HFFc6 (cell line): ENCODE measurements at places on chromosomes 16 and 17. TPM values are rescaled to one million over a fixed set of nuclear protein-coding genes. Genes with fewer than 3 reads are reported as not detected.

Gene ITGAX
- not detected in 3 replicates for total RNA-seq

- H3K27me3 ChIP-seq, result peaks cover 23% of the 10 kb centered on the region
- H3K27ac ChIP-seq, result no peak overlapping the region
- H3K4me3 ChIP-seq, result no peak overlapping the region
- no peaks in the 10 kb centered on the region for H3K4me1 ChIP-seq
- peaks cover 11% of the 10 kb centered on the region for H3K36me3 ChIP-seq
These were observed 10.8 kb upstream of the B4GALNT2 start for GRCh38 chr17:49121696-49122292.

DNA sequence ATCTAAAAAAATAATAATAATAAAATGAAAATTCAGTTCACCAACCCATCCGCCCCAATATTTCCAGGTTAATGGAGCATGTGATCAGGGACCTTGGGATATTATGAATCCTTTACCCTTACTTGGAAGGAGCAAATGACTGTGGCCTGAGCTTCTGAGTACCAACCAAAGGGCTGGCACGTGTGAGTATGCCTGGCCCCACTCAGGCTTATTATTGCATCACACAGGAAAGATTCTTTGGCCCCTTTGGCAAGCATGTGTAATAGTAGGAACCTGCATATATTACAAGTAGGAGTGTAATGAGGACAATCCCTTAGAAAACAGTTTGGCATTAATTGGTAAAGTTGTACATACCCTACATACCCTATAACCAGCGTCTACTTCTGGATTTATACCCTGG, 7.2 kb upstream of the C17orf78 start:
- peaks cover 5% of the 10 kb centered on the region for H3K4me1 ChIP-seq
- no peak overlapping the region for H3K4me3 ChIP-seq
- H3K27ac ChIP-seq, result no peak overlapping the region
- no peaks in the 10 kb centered on the region; the same call in 1 of the 2 replicates for H3K27me3 ChIP-seq
- DNase-seq, result no peak

DNA sequence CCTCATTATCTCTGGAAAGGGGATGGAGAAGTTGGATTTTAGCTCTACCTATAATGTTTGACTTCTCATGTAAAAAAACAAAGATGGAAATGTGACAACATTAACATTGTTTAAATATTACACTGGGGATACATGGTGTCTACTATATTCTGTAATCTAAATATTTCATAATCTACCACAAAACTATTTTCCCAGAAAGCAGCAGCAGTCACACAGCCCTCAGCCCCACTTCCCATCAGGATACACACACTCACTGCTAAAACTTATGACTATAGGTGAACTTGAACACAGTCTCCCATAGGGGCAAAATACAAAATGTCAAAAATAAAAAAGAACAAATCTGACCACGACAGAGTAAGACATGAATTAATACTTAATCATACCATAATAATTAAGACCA, 95.7 kb downstream of the KANSL1 start:
- no peak overlapping the region for H3K4me3 ChIP-seq
- peaks cover 2% of the 10 kb centered on the region; the same call in 1 of the 2 replicates for H3K27me3 ChIP-seq
- no peaks in the 10 kb centered on the region; the same call in 1 of the 2 replicates for H3K36me3 ChIP-seq
- no peak for DNase-seq
- peaks cover 57% of the 10 kb centered on the region for H3K4me1 ChIP-seq

GRCh38 chr17:2803386-2803785, 7.1 kb downstream of the RAP1GAP2 start:
- no peak overlapping the region for H3K4me3 ChIP-seq
- no peak overlapping the region for H3K27ac ChIP-seq
- 0 out of 2 replicates have a peak, but pooled peaks cover 4% of the 10 kb centered on the region for H3K4me1 ChIP-seq
- H3K36me3 ChIP-seq, result no peaks in the 10 kb centered on the region
- H3K27me3 ChIP-seq, result peaks cover 51% of the 10 kb centered on the region

DNA sequence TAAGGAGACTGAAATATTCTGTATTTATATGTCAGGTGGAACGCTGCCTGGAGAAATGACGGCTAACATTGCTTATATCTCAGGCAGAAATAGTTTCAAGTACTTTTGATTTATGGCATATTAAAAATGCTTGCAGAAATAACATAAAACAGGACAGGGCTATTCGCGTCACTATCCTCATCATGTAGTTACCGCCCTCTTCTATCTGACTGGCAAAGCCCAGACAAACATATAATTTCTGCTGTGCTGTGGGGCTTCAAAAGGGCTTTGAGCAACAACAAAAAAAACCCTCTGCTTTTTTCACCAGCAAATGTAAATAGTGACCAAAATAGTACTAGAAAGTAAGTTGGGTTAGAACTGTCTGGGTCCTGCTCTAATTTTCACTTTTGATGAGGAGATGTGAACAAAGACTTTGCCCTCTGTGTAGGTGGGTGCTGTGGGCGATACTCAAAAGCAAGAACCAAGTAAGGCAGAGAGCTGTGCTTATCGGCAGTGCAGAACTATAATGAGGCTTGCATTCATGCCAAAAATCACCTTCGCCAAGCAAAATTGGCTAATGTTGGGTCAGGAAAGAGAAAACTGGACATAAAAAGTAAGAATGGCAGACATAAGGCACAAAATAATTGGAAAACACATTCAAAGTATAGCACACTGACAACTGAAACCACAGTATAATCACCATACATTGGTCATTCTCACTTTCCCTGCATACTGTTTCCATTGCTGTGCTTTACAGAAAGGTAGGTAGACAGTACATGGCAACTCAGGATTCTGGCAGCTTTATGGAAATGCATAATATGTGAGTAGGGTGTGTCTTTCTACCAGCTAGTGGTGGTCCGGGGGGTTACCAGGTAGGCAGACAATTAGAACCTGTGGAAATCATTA, 151.2 kb upstream of the AXIN2 start:
- DNase-seq, result no peak
- H3K4me3 ChIP-seq, result no peak overlapping the region
- H3K27me3 ChIP-seq, result peaks cover 5% of the 10 kb centered on the region
- H3K4me1 ChIP-seq, result no peaks in the 10 kb centered on the region
- H3K27ac ChIP-seq, result no peak overlapping the region

Gene OR1F1
- 0.21 TPM in 1 of 3 replicates, not detected in the others for total RNA-seq

Gene CPNE7
- 17.6 to 20.5 TPM (median 19.1 TPM) in 3 replicates for total RNA-seq

- peak overlapping the region; percentile 94 for H3K27ac ChIP-seq
- H3K4me3 ChIP-seq, result no peak overlapping the region
- peaks cover 11% of the 10 kb centered on the region for H3K36me3 ChIP-seq
- DNase-seq, result no peak
- H3K27me3 ChIP-seq, result peaks cover 2% of the 10 kb centered on the region
- H3K4me1 ChIP-seq, result peaks cover 57% of the 10 kb centered on the region
These were observed 6.2 kb downstream of the PCGF2 start for GRCh38 chr17:38741921-38742410.

Gene OR3A2
- total RNA-seq, result not detected in 3 replicates

- no peak overlapping the region for H3K4me3 ChIP-seq
- no peak overlapping the region for H3K27ac ChIP-seq
- H3K36me3 ChIP-seq, result no peaks in the 10 kb centered on the region; the same call in 1 of the 2 replicates
- H3K27me3 ChIP-seq, result no peaks in the 10 kb centered on the region; the same call in 1 of the 2 replicates
- DNase-seq, result no peak
- no peaks in the 10 kb centered on the region for H3K4me1 ChIP-seq
These were observed 205.1 kb upstream of the MAF start for GRCh38 chr16:79805621-79806020.

DNA sequence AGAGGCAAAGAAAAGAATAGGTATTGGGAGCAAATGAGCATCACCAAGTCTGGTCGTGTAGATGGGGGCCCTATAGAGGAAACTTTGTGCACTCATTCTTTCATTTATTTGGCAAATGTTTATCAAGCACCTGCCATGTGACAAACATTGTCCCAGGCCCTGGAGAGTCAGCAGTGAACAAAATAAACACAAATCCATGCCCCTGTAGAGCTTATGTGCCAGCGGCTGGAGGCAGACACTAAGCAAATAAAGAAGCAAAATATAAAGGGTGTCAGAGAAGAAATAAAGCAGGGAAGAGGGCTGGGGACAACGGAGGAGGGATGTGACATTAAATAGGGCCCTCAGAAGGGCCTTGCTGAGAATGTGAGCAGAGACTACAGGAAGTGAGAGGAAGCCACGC, 45.5 kb downstream of the KATNIP start:
- H3K27me3 ChIP-seq, result no peaks in the 10 kb centered on the region; the same call in 1 of the 2 replicates
- no peaks in the 10 kb centered on the region for H3K36me3 ChIP-seq
- H3K4me1 ChIP-seq, result peaks cover 17% of the 10 kb centered on the region; the same call in 1 of the 2 replicates
- no peak for DNase-seq

DNA sequence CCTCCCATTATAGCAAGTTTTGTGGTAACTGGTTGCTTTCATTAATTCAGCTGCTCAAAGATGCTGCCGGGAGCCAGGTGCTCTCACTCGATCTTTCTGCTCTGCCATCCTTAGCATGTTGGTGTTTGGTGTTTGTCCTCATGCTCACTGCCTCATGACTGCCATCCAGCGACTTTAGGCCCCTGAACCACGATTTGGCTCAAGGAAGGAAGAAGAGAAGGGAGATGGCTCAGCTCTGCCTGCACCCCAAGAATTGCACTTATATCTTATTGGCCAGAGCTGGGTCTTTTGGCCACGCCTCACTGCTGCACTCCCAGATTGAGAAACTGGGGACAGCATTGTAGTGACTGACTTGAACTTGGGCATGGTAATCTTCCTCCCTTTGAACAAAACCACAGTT, 52.7 kb downstream of the ARSG start:
- H3K4me1 ChIP-seq, result no peaks in the 10 kb centered on the region
- DNase-seq, result no peak
- H3K36me3 ChIP-seq, result no peaks in the 10 kb centered on the region
- peaks cover 2% of the 10 kb centered on the region for H3K27me3 ChIP-seq
- H3K27ac ChIP-seq, result no peak overlapping the region
- H3K4me3 ChIP-seq, result no peak overlapping the region

DNA sequence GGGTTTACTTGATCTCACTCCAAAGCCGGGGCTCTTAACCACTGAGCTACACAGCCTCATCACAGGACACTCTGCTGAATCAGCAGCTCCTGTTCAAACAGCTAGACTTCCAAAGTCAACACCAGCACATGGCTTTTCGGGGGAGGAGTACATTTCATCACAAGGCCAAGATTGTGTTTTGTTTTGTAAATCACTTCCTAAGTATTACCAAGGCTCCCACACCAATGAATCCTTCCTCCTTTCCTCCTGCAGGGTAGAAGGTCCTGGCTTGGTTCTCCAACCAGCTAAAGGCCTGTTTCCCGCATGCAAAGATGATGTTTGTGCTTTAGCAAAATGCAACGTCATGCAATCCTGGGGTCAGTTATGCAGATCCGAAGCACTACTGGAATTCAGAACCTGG, 152.5 kb downstream of the XYLT1 start:
- no peak overlapping the region for H3K4me3 ChIP-seq
- no peaks in the 10 kb centered on the region for H3K36me3 ChIP-seq
- peaks cover 38% of the 10 kb centered on the region for H3K4me1 ChIP-seq
- DNase-seq, result peak; percentile 5
- H3K27me3 ChIP-seq, result peaks cover 2% of the 10 kb centered on the region

Gene HSF5
- total RNA-seq, result not detected in 3 replicates

DNA sequence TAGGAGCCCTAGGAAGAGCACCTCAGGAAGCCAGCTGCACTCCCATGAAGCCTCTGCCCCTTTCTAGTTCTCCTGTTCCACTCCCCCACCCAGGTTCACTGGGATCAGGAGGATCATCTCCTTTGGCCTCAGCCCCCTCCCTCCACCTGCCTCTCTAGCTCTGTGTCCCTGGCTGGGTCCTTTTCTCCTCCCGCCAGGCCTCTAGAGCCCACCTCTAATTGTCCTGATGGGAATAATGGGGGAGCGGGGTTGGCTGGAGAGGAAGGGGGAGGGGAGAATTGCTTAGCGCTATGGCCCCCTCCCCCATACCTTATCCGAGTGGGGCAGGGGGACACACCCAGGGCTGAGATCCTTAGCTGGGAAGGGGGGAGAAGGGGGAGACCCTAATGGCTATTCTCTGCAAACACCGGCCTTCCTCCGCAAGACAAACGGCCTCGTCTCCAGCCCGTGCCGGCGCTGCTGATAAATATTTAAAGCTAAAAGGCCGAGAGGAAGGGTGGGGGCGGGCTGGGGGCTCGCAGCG, 997 bp downstream of the HOXB7 start:
- no peak overlapping the region for H3K27ac ChIP-seq
- H3K4me3 ChIP-seq, result no peak overlapping the region
- peaks cover 14% of the 10 kb centered on the region for H3K4me1 ChIP-seq
- no peaks in the 10 kb centered on the region for H3K36me3 ChIP-seq
- H3K27me3 ChIP-seq, result peaks cover 80% of the 10 kb centered on the region

DNA sequence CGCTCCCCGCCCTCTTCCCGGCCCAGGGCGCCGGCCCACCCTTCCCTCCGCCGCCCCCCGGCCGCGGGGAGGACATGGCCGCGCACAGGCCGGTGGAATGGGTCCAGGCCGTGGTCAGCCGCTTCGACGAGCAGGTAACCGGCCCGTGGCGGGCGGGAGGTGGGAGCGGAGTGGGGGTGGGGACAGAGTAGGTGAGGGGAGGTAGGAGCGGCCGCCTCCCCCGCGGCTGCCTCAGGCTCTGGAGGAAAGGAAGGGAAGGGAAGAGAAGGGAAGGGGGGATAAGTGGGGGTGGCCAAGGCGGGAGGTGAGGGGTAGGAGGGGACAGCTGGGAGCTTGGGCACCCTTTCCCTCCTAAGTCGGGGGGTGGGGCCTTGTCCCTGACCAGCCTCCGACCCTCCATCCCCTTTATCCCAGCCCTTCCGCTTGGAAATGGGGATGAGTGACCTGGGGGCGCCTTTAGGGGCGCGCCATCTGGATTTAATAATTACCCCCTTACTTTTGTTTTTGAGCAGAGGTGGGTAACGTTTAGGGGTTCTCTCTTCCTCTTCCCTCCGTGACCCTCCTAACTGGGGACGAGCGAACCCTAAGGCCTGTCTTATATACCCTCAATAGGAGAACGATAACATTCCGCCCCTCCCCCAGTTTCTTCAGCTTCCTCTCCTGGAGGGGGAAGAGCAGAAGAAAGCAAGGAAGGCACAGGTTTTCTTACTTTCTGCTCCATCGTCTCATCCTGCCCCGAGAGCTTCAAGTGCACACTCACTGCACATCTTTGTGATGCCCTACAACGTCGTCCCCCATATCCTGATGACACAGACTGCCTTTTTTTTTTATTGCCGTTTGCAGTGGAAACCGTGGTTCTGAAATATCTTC, 694 bp downstream of the NF1 start:
- H3K36me3 ChIP-seq, result peaks cover 7% of the 10 kb centered on the region
- H3K27me3 ChIP-seq, result peaks cover 3% of the 10 kb centered on the region; the same call in 1 of the 2 replicates
- H3K27ac ChIP-seq, result peak overlapping the region; percentile 94
- peaks cover 35% of the 10 kb centered on the region for H3K4me1 ChIP-seq

DNA sequence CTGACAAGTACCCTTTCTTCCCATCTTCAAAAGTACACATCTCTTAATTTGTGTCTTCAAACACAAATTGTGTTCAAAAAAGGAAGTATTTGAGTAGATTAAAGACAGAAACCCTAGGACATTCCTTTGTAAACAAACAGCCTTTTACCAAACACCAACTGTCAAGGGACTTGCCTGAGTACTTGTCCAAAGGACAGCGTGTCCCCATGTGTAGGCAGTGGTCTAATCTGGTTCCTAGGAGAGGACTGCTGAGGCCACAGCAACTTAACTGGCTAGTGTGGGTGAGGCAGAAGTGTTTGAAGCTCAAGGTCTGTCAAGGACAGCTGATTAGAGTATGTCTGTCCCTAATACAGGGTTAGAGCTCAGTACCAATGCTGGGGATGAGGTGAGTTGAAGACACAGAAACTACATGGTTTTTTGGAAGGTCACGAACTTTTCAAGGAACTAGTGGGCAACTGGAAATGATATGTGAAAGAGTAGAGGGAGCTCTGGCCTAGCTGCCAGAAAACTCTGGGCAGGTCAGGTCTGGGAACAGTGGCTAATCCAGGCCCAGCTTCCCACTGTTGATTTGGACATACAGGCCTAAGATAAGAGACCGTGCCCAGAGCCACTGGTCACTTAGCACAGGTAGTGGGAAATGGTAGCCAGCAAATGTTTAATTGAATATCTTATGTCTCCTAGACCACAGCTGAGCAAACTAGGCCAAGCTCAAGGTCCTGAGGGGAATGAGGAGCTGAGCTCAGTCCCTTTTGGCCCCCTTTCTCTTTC, 10.1 kb downstream of the HMOX2 start:
- no peak overlapping the region for H3K4me3 ChIP-seq
- DNase-seq, result no peak
- H3K27me3 ChIP-seq, result no peaks in the 10 kb centered on the region
- H3K27ac ChIP-seq, result peak overlapping the region; percentile 60
- peaks cover 16% of the 10 kb centered on the region for H3K36me3 ChIP-seq
